Choroid plexus epithelial cell (primary cell): ENCODE measurements at places on chromosomes 12 and 14.

- DNase-seq: no peak
Observed at GRCh38 chr12:59386236-59386635, 209.6 kb upstream of the SLC16A7 start.

DNA sequence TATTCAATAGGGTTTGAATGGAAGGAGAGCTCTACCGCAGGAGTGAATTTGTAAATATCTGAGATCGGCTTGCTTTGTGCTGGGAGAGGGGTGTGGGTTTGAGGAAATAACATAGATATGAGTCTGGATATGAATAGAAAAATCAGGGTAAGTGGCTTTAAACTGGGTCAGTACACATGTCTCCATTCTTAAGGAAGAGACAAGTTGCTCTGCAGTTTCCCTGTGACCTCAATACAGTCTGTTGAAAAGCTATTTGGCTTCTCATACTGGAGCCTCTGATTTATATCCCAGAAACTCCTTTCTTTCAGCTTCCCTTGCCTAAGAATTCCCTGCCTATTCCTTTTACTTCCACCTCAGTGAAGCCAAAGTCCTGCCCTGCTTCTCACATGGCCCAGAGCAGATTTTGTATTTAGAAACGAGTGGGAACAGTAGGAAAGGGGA lies 153.5 kb upstream of the ATF7IP start:
- no peak for DNase-seq

DNA sequence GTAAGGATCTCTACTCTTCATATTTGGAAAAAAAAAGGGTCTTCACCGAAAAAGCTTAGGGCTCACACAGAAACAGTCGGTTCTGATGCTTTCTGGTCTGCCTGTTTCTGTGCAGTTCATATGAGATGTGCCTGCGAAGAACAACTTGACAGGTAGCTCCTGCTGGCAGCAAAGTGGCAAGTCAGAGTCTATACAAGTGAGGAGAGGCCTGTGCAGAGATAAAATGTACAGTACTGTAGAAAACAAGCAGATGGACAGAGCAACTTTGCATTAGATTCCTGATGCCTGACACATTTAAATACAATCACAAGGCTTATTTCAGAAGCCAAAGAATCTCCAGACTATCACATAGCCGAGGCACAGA lies 936.0 kb downstream of the DIO2 start:
- no peak for DNase-seq

DNA sequence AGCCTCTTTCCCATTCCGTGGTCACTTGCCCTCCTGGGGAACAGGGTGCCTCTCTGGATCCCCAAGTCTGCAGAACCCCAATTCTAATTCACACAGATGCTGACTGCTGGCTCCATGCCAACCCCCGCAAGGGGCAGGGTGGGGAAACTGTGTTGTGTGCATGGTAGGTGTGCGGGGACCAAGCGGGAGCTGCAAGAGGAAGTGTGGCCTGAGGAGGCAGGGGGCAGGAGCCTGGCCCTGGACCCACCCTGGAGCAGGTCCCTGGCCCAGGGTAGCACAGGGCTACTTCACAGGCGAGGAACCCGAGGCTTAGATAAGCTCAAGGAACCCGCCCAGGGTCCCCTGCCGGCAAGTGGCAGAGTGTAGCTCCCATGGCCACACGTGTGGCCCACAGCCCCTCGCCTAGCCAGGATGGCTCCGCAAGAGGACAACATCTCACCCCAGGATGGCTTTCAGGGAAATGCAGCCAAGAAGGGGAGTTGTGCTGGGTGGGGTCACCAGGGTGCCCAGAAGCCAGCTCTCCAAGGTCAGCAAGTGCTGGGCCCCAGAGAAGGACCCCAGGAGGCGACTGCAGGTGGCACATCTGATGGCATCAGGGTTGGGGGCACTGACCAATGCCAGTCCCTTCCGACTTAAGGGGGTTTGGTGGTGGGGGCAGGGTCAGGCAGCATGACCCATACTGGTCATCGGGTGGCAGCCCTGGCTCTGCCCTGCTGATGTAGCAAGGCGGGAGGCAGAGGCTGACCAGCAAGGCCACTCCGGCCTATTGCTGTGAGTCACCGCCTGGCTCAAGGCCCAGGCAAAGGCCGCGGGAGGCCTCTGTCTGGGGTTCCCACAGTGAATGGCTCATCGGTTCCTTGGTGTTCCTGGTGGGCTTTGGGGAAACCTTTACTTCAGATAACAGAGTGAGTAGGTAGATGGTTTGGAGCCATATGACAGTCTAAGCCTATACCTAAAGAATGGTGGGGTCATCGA lies 37.3 kb upstream of the EML1 start:
- DNase-seq: peak; percentile 95

DNA sequence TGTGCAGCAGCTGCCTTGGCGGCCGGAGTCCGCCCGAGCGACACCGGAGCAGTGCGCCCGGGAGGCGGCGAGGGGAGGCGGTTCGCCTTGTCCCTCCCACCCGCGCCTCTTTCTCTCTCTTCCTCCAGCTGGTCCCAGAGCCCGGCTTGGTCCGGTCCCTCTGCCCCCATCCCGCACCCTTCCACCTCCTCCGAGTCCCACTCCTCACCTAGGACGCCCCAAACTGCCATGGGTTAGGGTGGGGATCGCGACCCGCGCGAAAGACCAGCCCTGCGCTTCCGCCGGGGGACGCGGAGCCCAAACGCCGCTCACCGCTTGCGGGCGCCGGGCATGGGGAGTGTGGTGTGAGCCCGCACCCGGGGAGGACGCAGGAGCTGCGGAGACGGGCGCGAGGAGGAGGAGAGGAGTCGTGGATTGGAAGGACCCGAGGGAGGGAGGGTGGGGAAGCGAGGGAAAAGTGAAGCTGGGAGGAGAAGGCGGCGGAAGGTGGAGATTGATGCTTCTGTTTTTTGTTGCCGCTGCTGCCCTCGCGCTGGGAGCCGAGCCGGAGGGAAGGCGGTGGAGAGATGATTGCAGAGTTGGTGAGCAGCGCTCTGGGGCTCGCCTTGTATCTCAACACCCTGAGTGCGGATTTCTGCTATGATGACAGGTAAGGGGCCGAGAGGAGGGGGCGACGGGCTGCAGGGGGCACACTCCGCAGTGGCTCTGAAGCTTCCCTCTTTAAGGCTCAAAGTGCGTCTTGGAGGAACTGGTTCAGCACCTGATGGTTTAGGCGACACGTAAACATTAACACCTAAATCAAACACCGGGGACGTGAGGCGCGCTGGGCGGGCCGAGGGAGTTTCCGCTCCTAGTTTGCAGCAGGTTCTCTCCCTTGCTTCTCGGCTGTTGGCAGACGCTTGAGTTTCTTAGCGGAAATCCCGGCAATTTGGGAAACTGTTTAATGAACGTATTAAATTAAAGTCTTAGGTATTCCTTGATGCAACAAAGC lies 610 bp downstream of the TMTC2 start:
- peak; percentile 52 for DNase-seq

GRCh38 chr12:12736759-12737676 lies 19.9 kb downstream of the CDKN1B start:
- DNase-seq: peak; percentile 69

GRCh38 chr14:65002586-65003210 lies 16.0 kb downstream of the FNTB start:
- peak; percentile 33 for DNase-seq

DNA sequence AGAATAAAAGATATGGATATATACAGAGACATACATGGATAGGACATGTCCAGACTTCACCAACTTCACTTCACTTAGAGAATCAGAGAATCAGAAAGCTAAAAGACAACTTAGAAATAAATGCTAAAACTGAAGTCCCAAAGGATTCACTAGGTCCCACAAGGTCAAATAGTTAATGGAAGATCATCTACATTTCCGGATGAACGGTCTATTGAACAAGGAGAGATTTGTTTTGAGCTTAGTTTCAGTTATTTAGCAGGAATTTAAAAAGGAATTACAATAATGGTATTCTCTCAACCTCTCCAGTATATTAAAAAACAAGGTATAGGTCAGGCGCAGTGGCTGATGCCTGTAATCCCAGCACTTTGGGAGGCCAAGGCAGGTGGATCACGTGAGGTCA lies 187.0 kb downstream of the MED13L start:
- no peak for DNase-seq

- DNase-seq: no peak
Observed at GRCh38 chr14:69626132-69626500, 14.7 kb downstream of the SUSD6 start.

DNA sequence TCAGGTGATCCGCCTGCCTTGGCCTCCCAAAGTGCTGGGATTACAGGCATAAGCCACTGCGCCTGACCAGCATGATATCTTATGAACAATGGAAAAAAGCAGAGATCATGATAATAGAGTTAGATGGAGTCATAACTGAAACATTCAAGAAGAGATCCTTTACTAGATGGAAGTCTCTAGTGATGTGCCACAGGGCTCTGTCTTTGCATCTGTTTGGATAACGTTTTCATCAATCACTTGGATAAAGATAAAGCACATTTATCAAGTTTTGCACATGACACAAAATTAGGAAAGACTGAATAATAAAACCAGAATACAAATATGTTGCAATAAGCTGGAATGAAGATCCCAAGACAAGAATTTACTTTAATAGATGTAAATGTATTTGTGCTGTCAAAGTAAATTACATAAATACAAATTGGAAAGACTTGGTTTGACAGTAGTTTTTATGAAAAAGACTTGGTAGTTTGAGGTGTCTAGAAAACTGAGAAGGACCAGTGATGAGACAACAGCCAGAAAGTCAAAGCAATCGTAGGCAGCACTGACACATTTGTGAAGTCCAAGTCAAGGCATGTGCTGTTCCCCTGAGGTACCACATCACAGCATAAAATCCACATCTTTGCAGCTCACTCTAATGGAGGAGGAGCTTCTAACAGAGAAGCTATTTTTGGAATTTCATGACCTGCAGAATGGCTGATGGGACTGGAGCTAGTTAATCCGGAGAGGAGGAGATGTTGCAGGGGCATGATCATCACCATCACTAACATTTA lies 28.5 kb downstream of the GPRC5A start:
- DNase-seq: no peak

DNA sequence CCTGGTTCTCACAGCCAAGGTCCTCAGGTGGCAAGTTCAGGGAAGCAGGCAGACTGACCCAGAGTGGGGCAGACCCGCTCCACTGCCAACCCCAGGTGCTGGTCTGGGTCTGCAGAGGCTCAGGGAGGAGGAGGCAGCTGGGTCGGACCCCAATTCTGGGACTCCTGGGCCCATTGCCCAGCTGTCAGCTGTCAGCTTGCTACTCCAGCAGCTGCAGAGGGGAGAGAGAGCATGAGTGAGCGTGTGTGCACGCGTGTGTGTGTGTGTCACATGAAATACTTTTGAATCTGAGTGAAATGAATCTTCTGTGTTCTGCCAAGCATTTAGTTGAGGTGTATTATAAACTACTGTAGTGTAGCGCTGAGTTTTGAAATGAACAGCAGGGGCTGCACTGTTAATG lies 30.8 kb downstream of the XRCC3 start:
- DNase-seq: no peak

DNA sequence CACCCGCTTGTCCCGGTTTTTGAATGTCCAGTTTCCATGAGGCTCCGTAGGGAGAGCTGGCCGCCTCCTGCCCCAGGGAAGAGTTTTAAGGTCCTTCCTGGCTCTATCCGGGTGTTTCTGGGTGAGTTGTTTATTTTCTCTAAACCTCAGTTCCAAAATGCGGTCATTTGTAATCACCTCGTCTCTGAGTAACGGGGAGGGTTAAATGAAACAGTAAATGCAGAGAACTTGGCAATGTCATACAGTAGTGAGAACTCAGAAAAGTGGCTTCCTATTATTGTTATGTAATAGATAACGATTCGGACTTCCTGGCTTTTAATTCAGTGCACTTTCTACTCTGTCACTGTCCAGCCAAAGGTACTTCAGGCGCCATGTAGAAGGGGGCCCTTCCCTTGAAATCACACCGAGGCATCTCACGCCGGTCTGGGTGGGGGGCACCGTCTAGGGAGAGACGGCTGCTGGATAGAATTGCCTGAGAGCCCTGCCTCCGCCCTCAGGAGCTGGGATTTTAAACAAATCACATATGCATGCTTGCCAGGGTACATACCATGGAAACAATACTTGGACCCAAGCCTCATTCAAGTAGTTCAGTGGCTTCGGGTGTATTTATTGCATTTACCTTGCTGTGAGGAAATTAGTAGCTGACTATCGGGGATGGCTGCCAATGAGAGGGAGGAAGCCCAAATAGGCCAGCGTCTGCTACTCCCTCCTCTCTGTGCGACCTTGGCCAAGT lies 26.4 kb downstream of the NOS1 start:
- DNase-seq: no peak

GRCh38 chr14:101442451-101442850 lies 118.8 kb upstream of the DIO3 start:
- DNase-seq: no peak

DNA sequence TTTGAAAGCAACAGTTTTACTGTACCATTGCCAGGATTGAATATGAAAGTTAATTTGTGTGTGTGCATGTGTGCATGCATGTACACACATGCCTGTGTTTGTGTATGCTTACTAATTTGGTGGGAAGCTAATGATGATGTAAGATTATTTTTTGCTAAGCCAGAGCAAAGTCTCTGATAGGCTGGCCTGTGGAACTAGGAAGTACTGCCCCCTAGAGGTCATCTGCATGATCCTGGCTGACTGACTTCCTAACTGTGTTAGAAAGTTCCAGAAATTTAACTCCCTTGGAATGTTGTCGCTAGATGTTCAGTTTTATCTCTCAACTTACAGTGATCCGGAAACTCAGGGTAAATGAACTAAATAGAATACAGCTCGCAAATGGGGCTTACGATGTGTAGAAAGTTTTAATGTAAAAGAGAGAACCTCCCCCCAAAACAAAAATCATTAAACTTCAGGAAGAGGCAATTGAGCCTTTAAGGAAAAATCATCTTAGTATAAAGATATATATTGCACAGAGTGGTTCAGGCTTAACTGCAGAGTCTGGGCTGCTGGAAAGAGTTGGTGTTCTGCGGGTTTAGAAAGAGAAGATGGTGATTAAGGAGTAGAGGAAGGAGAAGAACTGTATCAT lies 34.3 kb upstream of the SLC38A1 start:
- DNase-seq: peak; percentile 59

GRCh38 chr14:34204774-34205173 lies 253.9 kb upstream of the EGLN3 start:
- DNase-seq: no peak

DNA sequence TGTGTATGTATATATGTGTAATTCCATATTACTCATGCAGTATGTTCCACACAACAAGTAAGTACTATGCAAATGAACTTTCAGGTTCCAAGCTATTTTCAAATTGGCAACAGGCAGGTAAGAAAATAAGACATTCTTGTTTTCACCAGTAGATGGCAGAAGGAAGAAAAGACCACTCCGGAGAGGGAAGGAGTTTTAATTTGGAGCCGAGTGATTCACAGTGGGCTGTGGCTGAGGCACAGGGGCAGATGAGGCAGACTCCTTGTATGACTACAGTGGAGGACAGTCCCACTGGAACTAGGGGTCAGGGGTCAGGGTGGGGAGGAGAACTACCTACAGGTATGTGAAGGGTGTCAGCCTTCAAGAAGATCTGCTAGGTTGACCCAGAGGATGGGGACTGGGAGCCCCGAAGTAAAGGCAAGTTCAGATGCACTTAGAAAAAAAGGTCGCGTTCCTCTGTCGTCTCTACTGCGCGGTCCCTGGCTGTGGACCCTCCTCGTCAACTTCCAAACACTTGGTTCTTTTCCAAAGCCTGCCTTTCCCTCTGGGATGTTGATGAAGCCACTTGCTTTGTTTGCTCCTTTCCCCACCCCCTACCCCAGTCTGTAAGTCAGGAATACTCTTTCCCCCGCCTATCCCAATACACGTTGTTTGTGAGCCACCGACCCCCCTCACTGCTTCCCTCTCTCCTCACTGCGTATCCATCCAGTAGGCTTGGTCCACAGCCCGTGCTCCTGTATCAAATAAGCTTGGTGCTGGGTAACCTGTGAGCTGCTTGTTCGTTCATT lies 24.1 kb downstream of the DDX47 start:
- DNase-seq: peak; percentile 85

GRCh38 chr14:30138567-30138966 lies 210.9 kb upstream of the PRKD1 start:
- DNase-seq: no peak
